ENCODE measurements at places on chromosomes 7 and 10. TPM values are rescaled to one million over a fixed set of nuclear protein-coding genes. Genes with fewer than 3 reads are reported as not detected.
A peak's percentile ranks its signal among the peaks of the same experiment; 100 is the strongest.

DNA sequence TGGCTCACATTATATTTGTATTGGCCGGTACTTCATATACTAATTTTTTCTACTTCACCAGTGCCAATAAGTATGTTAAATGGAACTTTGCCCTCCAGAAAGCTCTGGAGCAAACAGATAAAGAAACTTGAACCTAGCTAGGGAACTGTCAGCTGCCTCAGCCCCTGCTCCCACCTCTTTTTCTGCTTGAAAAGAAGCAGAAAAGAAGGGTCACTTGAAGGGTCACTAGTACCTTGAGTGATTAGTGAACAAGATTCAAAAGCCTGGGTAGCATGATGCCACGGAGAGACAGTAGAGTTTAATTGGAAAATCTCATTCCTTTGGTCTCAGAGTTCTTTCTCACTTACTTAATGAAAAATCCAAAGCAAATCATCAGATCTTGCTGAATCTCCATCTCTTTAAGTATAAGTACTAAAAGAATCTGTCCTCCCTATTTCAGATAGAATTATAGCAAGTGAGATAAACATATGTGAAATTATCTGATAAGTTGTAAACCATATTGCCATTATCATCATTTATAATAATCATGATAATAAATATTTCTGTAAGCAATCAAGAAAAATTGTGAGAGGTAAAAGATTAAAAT lies 47.7 kb downstream of the PTN start:
- no peaks in the 10 kb centered on the region for H3K27me3 ChIP-seq
- no peak for DNase-seq
- no peaks in the 10 kb centered on the region for H3K36me3 ChIP-seq
- H3K4me3 ChIP-seq: no peak overlapping the region
- no peaks in the 10 kb centered on the region for H3K4me1 ChIP-seq
- no peak overlapping the region for H3K27ac ChIP-seq

- no peak overlapping the region for H3K27ac ChIP-seq
- H3K27me3 ChIP-seq: no peaks in the 10 kb centered on the region
- H3K4me1 ChIP-seq: peaks cover 9% of the 10 kb centered on the region
- H3K36me3 ChIP-seq: no peaks in the 10 kb centered on the region
- no peak overlapping the region for H3K4me3 ChIP-seq
These were observed 130.7 kb upstream of the ZMIZ1 start for GRCh38 chr10:78937800-78938694.

The UROS gene
- 47.1 TPM for total RNA-seq

DNA sequence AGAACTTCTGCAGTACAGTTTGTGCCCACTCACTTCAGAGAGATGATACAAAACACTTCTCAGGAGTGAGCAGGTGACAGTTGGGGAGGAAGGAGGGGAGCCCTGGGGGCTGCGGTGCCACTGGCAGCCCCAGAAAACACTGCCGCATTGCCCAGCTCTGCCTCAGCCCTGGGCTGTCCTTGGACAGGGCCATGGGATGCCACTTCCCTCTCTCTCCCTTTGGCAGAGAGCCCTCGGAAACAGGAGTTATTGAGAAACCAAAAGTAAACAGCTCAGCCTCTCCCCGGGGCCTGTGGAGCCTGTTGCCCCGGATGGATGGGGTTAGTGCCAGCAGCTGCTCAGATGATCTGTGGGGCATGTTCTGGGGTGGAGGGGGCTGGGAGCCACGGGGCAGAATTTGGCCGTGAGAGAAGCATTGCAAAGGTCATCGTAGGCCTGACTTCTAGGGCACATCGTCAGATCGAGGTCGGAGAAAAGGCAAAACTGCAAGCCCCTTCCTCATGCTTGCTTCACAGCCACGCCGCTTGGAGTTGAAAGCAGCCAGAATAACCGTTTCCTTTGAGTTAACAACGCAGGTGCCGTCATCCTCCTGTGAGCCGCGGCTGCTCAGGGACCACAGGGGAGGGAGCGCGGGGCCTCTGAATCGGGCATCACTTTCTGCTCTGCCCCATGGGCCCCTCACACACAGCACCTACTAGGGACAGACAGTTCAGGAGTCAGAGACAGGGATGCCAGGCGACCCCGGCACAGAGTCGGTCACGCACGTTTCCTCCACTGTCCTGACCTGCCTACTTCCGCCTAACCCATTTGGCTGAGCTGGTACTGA lies 256.4 kb downstream of the CAMK1D start:
- no peak overlapping the region for H3K27ac ChIP-seq
- H3K27me3 ChIP-seq: no peaks in the 10 kb centered on the region
- H3K36me3 ChIP-seq: no peaks in the 10 kb centered on the region

The MYH16 gene
- not detected for total RNA-seq

The GCK gene
- 7.3 TPM for total RNA-seq

DNA sequence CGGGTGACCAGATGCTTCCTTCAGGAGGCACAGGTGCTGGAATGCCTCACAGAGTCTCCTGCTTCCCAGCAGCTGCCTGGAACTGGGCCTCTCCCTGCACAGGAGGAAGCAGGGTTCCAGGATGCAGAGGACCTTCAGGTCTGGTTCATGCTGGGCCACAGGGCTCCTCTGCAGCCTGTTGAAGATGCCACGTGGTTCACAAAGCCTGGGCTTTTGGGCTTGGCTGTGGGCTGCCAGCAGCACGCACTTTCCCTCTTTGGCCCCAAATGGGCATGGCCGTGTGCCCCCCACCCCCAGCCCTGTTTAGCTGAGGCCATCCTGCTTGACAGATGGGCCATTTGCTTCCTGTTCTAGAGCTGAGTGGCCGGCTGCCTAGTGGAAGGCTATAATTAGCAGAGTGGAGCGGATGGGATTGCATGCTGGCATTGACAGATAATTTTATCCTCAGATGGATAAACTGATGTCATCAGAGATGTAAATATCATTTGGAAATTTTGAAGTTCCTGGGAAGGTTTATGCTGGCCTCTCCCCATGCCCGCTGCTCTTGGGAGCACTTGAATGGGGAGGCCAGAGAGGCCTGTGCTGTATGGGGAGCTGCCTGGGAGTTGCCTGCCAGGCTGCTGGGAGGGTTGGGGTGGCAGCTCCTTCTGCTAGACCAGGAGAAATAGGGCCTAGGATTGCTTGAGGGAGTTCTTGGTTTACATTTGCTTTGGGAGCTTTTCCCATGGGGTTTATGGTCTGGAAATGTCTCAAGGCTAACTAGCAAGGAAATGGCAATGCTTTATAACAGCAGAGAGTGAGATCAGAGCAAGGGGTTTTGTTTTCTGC lies 28.2 kb downstream of the TSPAN15 start:
- H3K36me3 ChIP-seq: no peaks in the 10 kb centered on the region
- no peak overlapping the region for H3K27ac ChIP-seq
- DNase-seq: no peak
- H3K4me3 ChIP-seq: no peak overlapping the region
- H3K27me3 ChIP-seq: no peaks in the 10 kb centered on the region

GRCh38 chr7:100556541-100556940 lies 17.2 kb downstream of the SAP25 start:
- H3K36me3 ChIP-seq: no peaks in the 10 kb centered on the region
- H3K27me3 ChIP-seq: no peaks in the 10 kb centered on the region
- H3K4me1 ChIP-seq: no peaks in the 10 kb centered on the region
- 0 out of 2 replicates have a peak overlapping the region, but pooled peaks have one; percentile 26 for H3K27ac ChIP-seq

The ABCB8 gene
- total RNA-seq: 27.1 TPM

DNA sequence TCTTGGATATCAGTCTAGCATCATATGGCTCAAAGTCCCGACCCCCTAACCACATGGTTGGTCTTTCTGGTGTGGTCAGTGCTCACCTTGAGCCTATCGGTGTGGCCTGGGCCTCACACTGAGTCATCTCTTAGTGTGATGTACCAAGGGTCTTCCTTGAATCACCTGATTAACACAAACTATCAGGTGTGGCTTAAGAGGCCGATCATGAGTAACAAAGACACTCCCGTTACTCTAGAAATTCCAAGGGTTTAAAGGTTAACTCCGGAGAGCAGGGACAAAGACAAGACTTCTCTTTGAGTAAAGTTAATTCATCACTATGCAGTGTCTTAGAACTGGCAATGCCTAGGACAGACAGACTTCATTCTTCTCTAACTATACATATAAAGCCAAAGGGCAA lies 52.3 kb upstream of the ARMC3 start:
- DNase-seq: peak; percentile 34
- H3K27me3 ChIP-seq: no peaks in the 10 kb centered on the region
- no peaks in the 10 kb centered on the region for H3K36me3 ChIP-seq
- H3K27ac ChIP-seq: 0 out of 2 replicates have a peak overlapping the region, but pooled peaks have one; percentile 18
- peaks cover 51% of the 10 kb centered on the region for H3K4me1 ChIP-seq
- H3K4me3 ChIP-seq: no peak overlapping the region

GRCh38 chr7:87463982-87464381 lies 11.5 kb downstream of the ABCB4 start:
- H3K27me3 ChIP-seq: no peaks in the 10 kb centered on the region
- peaks cover 19% of the 10 kb centered on the region for H3K4me1 ChIP-seq
- H3K36me3 ChIP-seq: 0 out of 2 replicates have a peak, but pooled peaks cover 3% of the 10 kb centered on the region
- no peak for DNase-seq
- no peak overlapping the region for H3K4me3 ChIP-seq
- no peak overlapping the region for H3K27ac ChIP-seq

- H3K4me3 ChIP-seq: no peak overlapping the region
- H3K27ac ChIP-seq: no peak overlapping the region
- DNase-seq: no peak
- no peaks in the 10 kb centered on the region for H3K36me3 ChIP-seq
- H3K4me1 ChIP-seq: peaks cover 30% of the 10 kb centered on the region
These were observed 431.8 kb upstream of the MGMT start for GRCh38 chr10:129035052-129035827.

The PCLO gene
- total RNA-seq: 6.4 TPM

The IFIT1B gene
- not detected for total RNA-seq

Data from GM23338 (cell line).